ENCODE measurements at places on chromosomes 13 and 19.

DNA sequence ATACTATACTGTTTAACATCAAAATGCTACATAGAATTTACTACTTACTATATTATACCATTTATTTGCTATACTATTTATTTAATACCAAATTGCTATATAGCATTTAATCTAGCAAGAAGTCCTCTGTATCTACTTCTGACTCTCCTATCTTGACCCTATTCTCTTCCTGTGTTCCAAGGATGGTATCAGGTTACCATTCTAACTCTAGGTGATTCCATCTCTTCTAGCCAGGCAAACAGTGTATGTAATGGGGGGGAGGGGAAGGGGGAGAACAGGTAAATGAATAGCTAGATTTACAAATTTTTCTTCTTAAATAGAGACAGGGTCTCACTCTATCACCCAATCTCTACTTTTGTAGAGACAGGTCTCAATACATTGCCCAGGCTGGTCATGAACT lies 200.3 kb downstream of the DIAPH3 start:
- no peak for DNase-seq

- peak; percentile 56 for DNase-seq
Measured at GRCh38 chr13:41645331-41645730, 188.0 kb downstream of the RGCC start.

- no peak for DNase-seq
Measured at GRCh38 chr13:37413161-37413560, 185.4 kb downstream of the POSTN start.

DNA sequence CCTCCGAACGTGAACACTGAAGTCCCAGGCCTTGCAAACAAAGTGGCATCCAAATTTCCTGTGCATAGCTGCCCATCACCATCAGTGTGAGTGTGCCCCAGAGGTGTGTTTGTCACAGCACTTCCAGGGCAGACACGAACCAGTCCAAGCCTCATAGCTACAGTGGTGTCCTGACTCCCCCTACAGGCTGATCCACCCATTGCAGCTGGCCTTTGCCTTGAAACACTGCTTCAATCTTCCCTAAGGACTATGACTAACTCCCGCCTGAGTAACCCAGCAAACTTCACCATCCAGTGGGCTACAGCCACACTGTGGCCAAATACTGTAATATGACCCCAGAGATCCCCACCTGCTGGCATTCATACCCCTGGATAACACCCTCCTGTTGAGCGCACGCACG lies 3.9 kb downstream of the ZNF266 start:
- DNase-seq = peak; percentile 53

- DNase-seq = peak; percentile 17
Measured at GRCh38 chr13:103101901-103102300, 35.7 kb upstream of the SLC10A2 start.

DNA sequence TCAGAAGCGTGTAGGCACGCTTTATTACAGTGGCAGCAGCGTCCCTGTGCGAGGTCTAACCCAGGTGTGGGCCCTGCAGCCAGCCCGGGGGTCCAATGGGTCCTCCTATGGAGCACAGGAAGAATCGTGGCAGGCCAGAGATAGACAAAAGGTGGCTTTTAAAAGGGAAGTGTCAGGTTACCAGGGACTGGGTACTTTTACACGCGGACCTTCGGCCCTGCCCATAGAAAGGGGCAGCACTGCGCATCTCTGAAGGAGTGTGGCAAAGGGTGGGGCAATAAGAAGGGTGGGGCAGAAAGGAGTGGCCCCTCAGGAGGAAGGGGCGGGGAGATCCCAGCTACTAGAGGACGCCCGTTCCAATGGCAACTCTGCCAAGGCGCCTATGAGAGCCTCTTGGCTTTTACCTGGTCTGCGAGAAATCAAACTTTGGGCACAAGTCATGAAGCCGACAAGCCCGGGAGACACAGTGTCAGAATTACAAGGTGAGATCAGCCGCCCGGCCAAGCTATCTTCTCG lies 1419.8 kb downstream of the UQCRFS1 start:
- DNase-seq = peak; percentile 96

DNA sequence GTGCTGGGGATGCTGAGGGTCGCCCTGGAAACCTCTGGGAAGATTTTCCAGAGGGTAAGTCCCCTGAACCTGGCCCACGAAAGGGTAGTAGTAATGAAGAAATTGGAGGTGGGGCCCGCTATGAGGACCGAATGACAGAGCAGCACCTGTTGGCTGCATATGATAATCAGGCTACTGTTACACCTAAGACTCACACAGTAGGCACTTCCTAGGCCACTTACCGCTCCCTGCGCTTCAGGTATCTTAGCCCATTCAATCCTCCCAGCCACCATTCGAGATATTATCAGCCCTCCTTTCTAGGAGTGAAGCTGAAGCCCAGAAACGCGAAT lies 4.3 kb upstream of the LRFN3 start:
- no peak for DNase-seq

GRCh38 chr13:105462098-105462497 lies 1073.4 kb downstream of the EFNB2 start:
- peak; percentile 68 for DNase-seq

GRCh38 chr13:61162636-61163035 lies 253.0 kb downstream of the PCDH20 start:
- DNase-seq = peak; percentile 17

GRCh38 chr13:72523049-72523448 lies 204.4 kb downstream of the MZT1 start:
- DNase-seq = no peak

DNA sequence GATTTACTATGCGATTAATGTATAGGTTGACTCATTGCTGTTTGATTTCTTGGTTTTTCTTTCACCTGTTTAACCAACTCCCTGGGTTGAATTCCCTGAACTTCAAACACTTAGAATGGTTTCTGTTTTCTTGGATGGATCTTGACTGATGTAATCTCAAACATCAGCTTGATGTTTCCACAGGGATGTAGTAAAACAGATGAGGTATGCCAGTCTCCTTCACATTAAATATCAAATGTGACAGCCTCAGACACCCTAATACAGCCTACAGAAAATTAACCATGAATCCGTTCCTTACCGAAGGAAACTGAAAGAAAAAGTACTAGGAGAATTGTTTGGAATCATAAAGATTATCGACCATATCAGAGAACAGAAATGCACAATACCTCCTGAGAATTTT lies 631.2 kb downstream of the GPC5 start:
- DNase-seq = no peak

DNA sequence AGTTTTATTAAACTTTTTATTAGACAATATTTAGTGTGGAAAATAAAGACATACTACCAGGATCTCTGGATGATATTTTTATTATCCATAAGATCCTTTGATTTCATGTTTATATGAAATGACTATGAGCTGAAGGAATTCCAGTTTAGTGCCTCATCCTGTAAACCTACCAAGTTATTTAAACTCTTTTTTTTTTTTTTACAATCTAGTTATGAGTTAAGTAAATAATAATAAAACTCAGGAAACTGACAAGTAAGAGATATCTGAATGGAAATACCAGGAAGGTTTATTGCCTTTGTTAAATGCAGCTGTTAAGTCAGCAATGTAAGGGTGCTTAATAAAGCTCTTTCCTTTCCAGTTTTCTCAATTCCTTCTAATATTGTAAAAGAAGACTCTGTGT lies 53.9 kb downstream of the RXFP2 start:
- DNase-seq = no peak

DNA sequence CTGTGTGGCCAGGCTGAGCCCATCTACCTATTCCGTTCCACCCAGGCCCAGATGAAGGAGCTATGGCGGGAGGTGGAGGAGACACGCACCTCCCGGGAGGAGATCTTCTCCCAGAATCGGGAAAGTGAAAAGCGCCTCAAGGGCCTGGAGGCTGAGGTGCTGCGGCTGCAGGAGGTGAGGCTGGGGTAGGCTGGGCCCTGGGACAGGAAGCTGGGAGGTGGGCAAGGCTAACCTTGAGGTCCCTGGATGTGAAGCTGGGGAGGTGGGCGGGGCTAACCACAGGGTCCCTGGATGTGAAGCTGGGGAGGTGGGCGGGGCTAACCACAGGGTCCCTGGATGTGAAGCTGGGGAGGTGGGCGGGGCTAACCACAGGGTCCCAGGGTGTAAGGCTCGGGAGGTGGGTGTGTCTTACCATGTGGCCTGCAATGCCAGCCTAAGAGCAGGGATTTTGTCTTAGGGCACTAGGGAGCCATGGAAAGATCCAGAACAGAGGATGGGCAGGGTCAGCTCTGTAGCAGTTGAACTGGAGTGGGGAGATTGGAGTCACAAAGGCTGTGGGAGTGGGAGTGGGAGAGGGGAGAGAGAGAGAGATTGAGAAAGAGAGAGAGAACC lies 36.9 kb downstream of the KCNC3 start:
- no peak for DNase-seq

DNA sequence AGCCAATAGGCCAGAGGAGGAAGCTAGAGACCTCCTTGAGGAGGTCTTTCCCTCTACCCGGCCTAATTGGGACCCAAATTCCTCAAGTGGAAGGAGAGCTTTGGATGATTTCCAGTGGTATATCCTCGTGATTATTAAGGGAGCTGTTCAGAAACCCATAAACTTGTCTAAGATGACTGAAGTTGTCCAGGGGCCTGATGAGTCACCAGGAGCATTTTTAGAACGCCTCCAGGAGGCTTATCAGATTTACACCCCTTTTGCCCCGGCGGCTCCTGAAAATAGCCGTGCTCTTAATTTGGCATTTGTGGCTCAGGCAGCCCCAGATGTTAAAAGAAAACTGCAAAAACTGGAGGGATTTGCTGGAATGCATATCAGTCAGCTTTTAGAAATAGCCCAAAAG lies 198.1 kb downstream of the ZNF486 start:
- DNase-seq = no peak

DNA sequence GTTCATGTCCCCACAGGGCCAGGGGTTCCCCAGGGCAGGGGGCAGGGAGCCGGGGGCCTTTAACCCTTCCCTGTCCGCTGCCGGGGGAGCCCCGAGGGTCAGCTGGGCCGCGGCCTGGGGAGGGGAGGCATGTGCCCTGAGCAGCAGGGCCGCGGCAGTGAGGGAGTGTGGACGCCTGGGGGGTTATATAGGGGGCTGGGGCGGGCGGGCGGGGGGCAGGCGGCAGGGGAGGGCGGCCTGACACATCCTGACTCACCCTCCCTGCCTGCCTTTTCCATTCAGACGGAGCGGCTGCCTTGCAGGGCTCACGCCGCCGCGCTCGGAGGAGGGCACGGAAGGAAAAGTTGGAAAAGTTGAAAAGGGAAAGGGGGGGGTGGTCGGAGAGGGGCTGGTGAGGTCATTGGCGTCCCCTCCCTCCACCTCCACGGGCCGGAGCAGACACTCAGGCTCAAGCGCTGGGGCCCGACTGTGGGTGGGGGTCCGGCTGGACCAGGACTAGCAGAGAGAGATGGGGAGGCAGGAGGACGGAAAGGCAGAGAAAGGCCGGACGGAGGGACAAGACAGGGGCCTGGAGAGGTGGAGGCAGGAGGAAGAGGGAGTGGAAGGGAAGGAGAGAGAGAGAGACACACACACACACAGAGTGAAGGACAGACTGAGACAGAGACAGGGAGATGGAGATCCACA lies at the start of gene IL11:
TSS of gene IL11 (minus strand) at position 159 of the 684 bp plus-strand sequence. CDS start at position 6, 153 bp downstream.
- DNase-seq = peak; percentile 74

GRCh38 chr19:51750400-51751094 lies 1.1 kb downstream of the FPR1 start:
- DNase-seq = no peak

- peak; percentile 67 for DNase-seq
Measured at GRCh38 chr19:13146763-13147563, 3.2 kb downstream of the STX10 start.

DNA sequence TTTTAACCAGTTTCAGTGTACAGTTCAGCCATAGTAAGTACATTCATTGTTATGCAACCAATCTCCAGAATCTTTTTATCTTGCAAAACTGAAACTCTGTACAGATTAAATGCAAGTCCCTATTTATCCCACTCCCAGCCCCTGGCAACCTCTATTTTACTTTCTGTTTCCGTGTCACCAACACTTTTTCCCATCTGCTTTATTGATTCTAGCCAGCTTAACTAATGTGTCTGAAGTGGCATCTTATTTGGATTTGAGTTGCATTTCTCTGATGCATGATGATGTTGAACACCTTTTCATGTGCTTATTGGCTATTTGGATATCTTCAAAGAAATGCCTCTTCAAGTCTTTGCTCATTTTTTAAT lies 18.9 kb downstream of the SPATA13 start:
- DNase-seq = no peak

GRCh38 chr19:39038098-39038497 lies 5.7 kb upstream of the FBXO27 start:
- peak; percentile 75 for DNase-seq

- DNase-seq = no peak
Measured at GRCh38 chr13:47672245-47673008, 328.6 kb downstream of the SUCLA2 start.

- DNase-seq = no peak
Measured at GRCh38 chr19:39297931-39298634, 1.9 kb downstream of the IFNL1 start.

DNA sequence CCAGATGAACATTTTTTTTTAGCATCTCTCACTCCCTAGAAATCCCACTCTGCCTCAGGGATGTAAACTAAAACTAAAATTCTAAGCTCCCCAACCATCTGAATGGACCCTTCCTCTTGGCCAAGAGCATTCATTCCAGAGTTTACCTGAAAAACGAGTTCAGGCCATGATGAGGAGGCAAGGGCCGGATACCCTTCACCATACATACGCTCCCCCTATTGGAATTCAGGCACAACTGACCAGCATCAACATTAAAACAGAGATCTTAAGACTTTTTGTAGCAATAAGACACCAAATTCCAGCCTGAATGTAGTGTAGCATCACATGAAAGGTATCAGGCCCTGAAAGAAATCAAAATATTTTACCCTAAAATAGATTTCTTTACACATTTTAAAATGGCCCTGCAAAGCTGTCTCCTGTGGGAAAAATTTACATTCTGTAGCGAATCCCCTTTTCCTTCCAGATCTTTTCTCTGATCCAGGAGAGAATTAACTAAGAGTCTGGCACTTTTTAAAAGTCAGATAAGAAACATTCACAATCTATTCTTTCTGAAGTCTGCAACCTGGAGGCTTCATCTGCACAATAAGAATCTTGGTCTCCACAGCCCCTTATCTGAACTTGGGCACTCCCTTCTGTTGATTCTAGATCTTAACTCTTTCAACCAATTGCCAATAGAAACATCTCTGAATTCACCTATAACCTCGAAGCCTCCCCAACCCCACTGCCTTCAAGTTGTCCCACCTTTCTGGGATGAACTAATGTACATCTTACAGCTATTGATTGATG lies 888.5 kb downstream of the UQCRFS1 start:
- no peak for DNase-seq

DNA sequence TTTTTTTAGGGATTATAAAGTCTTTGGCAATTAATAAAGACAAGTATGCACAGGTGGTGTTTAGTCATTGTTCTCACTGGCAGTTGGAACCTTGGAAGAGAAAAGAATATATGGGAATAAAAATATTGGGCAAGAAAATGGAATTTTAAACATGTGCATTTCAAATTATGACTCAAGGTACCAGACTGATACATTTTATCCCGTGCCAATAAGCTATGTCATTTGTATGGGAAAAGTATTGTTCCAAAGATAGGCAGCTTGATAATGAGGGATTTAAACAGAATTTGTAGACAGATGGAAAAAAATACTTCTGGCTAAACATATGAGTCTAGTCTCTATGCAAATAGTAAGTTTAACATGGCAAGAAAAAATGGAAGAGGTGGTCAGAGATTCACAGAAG lies 169.5 kb upstream of the UFM1 start:
- peak; percentile 87 for DNase-seq

- DNase-seq = peak; percentile 25
Measured at GRCh38 chr19:40689339-40690049, 957 bp downstream of the NUMBL start.

GRCh38 chr13:113176280-113176679 lies 17.8 kb downstream of the PROZ start:
- DNase-seq = no peak
